CD4-positive, alpha-beta T cell (primary cell): ENCODE measurements at places on chromosomes 6 and 20.

- DNase-seq: no peak
These were observed 102.2 kb downstream of the BACH2 start for GRCh38 chr6:90194371-90194841.

DNA sequence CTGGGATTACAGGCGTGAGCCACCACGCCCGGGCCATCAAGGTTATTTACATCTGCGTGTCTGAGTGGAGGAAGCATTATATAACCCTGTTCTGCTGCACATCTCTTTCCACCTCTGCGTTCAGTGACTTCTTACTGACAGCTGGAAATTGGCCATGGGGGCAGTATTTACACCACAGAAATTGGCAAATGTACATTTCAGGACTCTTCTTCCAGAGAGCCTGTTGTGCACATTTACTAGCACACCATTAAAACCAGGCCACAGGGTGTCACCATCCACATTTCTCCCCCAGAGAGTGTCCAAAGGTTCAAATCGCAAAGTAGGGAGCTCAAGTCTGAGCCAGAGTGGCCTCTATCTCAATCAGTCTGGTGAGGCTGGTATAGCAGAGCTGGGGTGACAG is 62.9 kb upstream of the SNX9 start:
- no peak for DNase-seq

DNA sequence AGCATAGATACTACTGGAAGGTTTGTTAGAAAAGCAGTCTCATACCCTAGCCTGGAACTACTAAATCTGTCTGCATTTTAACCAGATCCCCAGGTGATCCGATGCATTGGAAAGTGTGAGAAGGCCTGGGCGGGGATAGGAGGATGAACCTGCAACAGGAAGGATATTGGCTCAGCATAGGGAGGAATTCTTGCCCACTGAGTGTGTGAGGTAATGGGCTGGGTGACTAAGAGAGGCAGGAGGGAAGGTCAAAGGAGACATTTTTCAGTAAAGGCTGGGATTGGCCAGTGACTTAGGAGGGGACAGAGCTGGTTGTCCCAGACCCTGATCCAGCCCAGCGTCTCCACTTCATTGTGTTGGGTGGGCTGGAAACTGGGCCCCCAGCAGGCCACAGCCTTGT is 191.0 kb upstream of the LRFN2 start:
- no peak for DNase-seq

GRCh38 chr6:24428615-24429014 is 25.9 kb downstream of the MRS2 start:
- DNase-seq: no peak

DNA sequence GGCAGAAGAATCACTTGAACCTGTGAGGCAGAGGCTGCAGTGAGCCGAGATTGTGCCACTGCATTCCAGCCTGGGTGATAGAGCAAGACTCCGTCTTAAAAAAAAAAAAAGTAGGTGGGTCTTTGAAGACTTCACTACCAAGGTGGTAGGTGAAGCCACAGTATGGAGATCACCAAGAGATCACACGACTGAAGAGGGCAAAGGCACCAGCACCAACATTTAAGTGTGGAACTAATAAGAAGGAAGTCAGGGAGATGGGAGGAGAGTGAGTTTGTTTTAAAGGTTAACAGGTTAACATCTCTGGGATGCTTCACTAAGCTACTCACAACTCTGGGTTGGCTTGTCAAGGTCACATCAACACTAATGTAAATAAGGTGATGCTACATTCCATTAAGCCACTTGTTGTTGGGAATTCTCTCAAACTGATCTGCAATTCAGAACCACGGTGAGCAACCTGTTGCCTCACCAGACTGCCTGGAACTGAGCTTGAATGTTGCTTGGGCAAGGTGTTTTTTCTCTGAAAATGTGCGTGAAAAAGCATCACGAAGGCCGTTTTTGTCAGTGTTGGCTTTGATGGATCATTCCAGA is 48.7 kb downstream of the KCTD20 start:
- DNase-seq: no peak

DNA sequence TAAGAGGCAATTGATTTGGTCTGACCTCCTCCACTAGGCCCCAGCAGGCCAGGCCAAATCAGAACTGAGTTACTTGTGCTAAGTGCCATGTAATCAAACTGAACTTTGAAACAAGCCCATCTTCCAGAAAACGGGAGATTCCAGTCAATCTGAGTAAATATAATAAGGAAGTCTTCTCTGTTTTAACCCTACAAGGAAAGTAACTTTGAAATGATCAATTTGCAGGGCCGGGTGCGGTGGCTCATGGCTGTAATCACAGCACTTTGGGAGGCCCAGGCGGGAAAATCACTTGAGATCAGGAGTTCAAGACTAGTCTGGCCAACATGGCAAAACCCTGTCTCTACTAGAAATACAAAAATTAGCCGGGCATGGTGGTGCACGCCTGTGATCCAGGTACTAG is 2.0 kb upstream of the SHLD1 start:
- no peak for DNase-seq

DNA sequence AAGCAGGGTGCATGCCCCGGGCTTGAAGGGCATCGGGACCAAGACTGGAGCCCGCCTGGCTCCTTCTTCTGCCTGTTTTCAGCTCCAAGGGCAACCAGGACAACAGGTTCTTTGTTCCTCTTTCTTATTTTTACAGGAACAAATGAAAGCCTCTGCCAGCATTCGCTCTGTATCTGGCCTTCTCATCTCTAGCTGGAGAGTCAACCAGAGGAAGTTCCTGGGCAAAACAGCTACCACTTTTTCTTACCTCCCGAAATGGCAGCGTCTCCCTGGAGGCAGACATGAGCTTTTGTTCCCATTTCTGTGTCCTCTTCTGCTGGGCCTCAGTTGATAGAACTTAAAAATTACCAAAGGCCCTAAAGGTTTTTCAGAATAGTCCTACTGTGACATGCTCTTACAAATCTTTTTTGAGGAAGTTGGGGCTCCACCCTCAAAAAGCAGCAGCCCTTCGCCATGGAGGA is 74.1 kb upstream of the NAA20 start:
- peak; percentile 31 for DNase-seq

GRCh38 chr6:111030008-111031007 is 48.5 kb downstream of the RPF2 start:
- DNase-seq: no peak

DNA sequence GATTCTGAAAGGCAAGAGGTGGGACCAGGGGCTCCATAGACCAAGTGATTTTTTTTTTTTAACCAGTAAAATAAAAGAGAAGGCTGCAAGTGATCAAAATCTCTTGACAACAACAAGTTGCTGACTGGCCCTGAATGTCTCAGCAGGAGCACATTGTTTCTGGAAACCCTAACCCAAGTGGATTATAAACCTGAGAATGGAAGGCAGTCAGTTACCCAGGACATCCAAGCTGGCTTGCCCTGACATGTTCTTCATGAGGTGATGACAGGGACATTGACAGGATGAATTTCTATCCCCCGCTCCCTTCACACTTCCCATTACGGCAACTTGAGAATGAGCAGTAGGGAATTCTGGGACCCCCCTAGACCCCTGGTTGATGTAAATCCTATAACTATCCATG is 49.6 kb upstream of the RIPOR2 start:
- no peak for DNase-seq

DNA sequence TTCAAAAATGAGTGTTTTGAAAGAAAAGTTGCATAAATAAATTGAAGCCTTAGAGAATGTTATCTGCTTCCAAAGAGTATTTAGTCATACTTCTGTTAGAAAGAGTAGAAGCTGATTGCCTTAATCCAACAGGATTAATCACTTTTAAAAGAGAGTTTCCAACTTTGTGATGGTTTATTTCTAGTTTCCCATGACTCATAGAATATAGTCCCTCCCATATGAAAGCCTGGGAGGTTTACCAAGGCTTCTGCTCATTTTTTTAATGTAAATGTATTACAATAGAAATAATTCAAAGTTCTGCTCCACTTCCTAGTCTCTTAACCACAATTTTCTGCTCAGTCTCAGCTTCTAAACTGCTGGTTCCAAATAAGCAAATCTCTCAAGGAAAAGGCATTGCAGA is 118.0 kb upstream of the IRAK1BP1 start:
- no peak for DNase-seq

DNA sequence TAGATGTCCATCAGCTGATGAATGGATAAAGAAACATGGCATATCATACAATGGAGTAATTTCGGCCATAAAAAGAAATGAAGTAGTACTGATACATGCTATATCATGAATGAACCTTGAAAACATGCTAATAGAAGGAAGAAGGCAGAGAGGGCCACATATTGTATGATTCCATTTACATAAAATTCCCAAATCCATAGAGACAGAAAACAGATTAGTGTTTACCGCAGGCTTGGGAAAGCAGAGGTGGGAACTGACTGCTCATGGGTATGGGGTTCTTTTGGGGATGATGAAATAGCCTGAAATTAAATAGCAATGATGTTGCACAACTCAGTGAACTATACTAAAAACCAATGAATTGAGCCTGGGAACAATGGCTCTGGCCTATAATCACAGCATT is 58.3 kb downstream of the SERAC1 start:
- no peak for DNase-seq
